ENCODE measurements at places on chromosomes 1 and 21.

GRCh38 chr1:116763116-116763786 is 9.0 kb downstream of the CD2 start:
- no peak for DNase-seq

- DNase-seq = no peak
Measured at GRCh38 chr1:50979937-50980336, 9.9 kb downstream of the CDKN2C start.

GRCh38 chr1:23910553-23911246 is 2.5 kb downstream of the CNR2 start:
- no peak for DNase-seq

DNA sequence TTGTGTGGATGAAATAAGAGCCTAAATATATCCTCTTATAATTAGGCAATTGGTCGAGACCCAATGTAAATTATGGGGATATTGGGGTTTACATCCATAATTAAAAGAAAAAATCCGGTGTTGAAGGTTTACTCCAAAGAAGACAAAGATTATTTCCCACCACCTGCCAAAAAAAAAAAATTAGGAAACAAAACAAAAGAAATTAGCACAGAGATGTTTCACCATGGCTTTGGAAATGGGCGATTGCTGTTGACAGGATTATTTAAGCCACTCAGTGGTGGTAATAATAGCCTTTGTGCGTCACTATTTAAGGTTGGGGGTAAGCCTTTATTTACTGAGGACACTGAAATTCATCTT is 585 bp upstream of the GLRX2 start:
- DNase-seq = no peak

GRCh38 chr1:213425376-213426030 is 374.5 kb downstream of the RPS6KC1 start:
- no peak for DNase-seq

Data from activated CD4-positive, alpha-beta T cell treated with anti-CD3 and anti-CD28 coated beads, Interleukin-2, amount 50 U/mL, for 24 hours (primary cell).